ENCODE measurements at places on chromosomes 7 and 10.

DNA sequence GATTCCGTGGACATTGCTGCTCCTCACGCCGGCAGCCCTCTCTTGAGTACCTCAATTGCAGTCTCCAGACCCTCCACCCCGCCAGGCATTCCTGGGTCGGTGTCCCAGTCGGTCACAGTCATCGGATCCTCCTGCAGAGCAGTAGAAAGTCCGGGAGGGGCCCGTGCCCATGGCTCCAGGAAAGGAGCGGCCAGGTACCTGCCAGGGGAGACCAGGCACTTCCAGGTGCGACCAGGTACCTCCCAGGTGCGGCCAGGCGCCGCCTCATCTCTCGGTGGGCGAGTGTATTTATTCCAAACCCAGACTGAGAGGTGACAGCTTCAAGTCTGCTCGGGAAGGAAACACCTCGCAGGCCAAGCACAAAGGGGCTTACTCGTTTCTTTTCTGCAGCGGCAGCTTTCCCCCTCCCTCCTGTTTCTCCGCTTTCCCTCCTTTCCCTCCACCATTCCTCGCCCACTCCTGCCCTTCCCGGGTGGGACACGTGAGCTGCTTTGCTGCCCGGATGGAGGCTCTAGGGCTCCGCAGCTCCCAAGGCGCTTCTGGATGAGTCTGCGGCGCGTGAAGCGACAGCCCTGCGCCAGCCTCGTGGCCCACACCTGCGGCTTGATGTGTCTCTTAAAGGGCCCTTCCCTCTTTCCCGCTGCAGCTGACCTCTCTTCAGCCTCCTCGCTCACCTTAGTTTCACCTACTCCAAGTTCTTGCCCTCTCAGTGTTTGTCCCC lies 39.4 kb upstream of the AGK start:
- no peak for DNase-seq

- DNase-seq = no peak
Measured at GRCh38 chr7:75716992-75717626, 21.6 kb downstream of the HIP1 start.

DNA sequence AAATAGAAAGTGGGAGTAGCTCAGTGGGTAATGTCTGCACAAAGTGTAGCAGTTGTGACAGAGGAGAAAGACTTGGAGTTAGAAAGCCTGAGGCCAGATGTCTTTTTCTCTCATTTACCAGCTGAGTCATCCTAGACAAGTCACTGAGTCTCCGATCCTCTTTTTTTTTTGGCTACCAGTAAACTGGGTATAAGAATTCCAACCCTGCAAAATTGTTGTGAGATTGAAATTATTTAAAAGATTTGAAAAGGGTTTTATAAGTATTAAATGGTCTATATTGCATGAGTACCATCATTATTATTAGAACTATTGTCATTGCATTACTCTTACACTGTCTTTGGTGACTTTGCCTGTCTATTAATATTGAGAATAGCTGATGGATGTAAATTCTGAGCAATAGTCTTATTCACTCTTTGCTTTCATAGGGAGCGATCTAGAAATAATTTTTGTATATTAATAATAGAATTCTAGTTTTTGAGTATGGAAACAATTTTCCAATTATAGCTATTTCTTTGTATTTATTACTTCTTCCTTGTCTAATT lies 74.0 kb downstream of the ARID5B start:
- no peak for DNase-seq

DNA sequence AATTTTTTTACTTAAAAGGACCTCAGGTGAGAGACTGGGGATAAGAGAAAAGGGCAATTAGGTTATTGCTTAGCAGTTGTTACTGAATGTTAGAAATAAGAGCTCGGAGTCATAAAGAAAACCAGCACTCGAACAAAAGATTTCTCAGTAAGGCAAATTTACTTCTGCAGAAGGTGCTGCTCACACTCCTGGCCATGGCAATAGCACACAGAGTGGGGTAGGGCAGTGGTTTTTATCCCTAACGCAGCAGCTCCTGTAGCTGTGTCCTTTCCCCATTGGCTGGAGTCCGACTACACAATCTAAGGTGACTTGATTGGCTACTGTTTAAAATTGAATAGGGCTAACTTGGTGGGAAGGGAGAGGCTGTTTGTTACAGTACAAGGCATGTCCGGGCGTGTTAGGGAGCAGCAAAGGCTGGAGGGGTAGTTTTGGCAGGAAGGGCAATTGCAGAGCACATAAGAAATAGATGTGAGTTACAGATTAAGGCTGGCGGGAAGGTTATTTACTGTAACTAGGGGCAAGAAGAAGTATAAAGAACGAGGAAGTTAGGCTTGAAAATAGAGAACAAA lies 112.1 kb downstream of the AKR1D1 start:
- DNase-seq = no peak

DNA sequence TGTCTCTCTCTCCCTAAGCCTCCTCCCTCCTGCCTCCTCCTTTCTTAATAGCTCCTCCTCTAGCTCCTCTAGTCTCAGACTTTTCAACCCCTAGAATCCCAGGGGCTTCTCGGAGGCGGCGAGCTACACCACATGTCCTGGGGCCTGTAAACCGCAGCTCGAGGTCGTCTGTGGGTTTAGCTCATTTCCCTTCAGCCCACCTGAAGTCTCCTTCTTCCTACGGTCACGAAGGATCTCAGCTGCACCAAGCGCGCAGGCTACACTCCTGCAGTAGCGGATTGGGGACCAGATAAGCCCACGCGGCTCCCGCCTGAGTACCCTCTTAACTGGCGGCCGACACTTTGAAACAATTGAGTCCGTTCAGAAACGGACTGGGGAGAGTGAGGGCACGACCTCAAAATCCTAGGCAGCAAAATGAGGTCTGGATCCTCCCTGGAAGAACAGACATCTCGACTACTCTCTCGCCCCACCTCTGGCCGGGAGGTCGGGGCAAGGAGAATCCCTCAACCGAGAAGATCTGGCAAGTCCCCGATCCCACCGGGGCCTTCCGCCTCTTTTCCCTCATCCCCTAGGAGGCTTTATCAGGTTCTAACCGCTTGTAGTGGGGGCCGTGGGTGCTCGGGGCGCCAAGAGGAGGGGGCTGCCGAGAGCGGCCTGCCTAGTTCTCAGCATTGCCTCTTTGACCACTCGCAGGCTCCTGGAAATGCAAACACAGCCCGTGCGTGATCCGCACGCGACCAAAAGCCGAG lies 1.3 kb upstream of the SORCS3 start:
- DNase-seq = no peak

GRCh38 chr7:111873963-111874690 lies 311.8 kb upstream of the IMMP2L start:
- no peak for DNase-seq
